ENCODE measurements at places on chromosomes 11 and 22.
A peak's percentile ranks its signal among the peaks of the same experiment; 100 is the strongest.

DNA sequence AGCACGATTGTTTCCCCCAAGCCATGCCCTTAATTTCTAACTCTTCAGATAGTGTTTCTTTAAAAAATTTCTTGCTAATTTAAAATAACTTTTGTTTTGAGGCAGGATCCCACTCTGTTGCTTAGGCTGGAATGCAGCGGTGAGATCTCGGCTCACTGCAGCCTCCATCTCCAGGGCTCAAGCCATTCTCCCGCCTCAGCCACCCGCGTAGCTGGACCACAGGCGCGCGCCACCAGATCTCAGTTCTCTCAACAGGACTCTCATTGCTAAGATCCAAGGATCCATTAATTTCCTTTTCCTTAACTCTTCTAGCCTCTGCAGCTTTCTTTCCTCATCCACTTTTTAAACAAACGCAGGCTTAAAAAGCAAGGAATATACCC, 327 bp upstream of the MED17 start:
- H3K4me3 ChIP-seq = peak overlapping the region; percentile 85
- no peaks in the 10 kb centered on the region for H3K27me3 ChIP-seq
- peaks cover 40% of the 10 kb centered on the region for H3K4me1 ChIP-seq
- no peak for DNase-seq
- H3K36me3 ChIP-seq = peaks cover 22% of the 10 kb centered on the region
- H3K27ac ChIP-seq = peak overlapping the region; percentile 86

- peaks cover 35% of the 10 kb centered on the region for H3K4me1 ChIP-seq
- H3K36me3 ChIP-seq = no peaks in the 10 kb centered on the region
- H3K4me3 ChIP-seq = no peak overlapping the region
- no peak for DNase-seq
These were observed 34.6 kb downstream of the LIMK2 start for GRCh38 chr22:31246687-31247086.

DNA sequence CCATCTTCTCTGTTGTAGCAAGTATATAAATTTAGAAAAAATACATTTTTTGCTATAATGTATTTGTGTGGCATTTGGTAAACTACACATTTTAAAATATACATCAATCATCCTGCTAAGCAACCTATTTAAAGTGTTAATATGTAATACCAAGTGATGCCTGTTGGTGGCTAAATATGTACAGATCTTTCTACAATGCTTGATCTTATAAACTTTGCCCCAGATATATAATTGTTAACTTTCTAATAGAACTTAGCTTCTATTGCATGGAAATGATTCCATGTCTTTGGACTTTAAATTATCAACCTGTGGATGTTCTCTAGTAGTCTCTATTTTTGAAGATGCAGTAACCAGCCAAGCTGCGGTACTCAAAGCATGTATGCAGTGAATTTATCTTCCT, 1260.4 kb upstream of the RAG2 start:
- no peaks in the 10 kb centered on the region for H3K36me3 ChIP-seq
- H3K4me1 ChIP-seq = no peaks in the 10 kb centered on the region
- H3K27me3 ChIP-seq = no peaks in the 10 kb centered on the region
- DNase-seq = no peak
- no peak overlapping the region for H3K27ac ChIP-seq
- no peak overlapping the region for H3K4me3 ChIP-seq

DNA sequence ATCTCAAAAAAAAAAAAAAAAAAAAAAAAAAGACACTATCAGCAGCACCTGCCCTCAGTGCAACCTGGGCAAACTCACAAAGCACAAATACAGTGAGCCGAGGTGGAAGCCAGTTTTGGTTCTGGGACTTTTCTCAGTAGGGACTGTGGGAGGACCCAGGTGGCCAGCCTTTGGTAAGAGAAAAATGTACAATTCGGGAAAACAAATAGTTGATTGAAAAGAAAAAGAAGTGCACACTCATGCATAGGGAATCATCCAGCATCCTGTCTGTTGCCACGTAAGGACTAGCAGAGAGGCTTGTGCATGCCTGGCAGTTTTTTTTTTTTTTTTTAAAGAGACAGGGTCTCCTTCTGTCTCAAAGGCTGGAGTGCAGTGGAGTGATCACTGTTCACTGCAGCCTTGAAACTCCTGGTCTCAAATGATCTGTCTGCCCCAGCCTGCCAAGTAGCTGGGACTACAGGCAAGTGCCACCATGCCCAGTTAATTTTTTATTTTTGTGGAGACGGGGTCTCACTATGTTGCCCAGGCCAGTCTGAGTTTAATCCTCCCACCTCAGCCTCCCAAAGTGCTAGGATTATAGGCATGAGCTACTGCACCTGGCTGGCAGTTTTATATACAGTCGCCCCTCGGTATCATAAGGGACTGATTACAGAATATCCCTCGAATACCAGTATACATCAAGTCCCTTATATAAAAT, 36.7 kb downstream of the TPST2 start:
- peaks cover 16% of the 10 kb centered on the region for H3K4me1 ChIP-seq
- H3K4me3 ChIP-seq = no peak overlapping the region
- H3K36me3 ChIP-seq = peaks cover 12% of the 10 kb centered on the region
- DNase-seq = no peak
- H3K27me3 ChIP-seq = no peaks in the 10 kb centered on the region
- H3K27ac ChIP-seq = no peak overlapping the region

DNA sequence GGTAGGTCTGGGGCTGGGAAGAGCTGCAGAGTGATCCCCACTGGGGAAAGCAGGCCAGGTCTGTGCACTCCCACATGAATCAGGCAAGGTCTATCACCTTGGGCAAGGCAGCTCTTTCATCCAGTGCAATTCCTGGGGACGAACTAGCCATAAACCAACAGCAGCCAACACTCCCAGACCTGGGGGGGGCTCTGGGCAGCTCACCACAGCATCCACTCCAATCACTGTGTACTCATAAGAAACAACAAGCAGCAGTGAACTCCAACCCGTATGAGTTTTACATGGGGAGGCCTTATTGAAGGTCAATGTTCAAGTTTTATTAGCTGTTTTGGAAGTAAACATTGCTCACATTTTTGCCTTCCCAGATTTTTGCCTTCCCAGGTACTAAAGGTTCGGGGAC, 157.4 kb upstream of the NAV2 start:
- H3K4me1 ChIP-seq = no peaks in the 10 kb centered on the region
- DNase-seq = no peak
- peaks cover 26% of the 10 kb centered on the region for H3K27me3 ChIP-seq
- H3K4me3 ChIP-seq = no peak overlapping the region

DNA sequence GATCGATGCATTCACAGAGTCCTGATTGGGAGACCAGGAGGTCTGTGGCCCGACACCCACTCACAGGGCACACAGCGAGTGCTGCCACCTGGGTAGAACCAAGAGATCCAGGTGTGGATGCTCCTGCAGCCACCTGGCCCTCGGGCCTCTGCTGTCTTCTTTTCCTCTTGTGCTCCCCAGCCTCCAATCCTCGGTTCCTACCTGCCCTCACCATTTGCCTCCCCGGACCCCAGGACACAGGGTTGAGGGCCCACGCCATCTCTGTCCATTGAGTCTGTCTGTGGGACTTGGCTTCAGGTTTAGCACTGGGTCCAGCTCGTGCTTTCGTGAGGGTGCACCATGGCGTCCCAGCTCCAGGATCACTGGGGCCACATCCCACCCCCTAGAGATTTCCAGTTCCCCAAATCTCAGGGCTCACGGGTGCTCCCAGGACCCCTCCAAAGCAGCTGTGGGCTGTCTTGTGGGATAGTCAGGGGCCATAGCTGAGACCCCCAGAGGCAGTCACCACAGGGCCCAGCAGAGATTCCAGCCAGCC, 591.1 kb downstream of the BRD1 start:
- no peak overlapping the region for H3K27ac ChIP-seq
- no peak overlapping the region for H3K4me3 ChIP-seq
- DNase-seq = no peak
- H3K4me1 ChIP-seq = no peaks in the 10 kb centered on the region

Data from activated CD8-positive, alpha-beta memory T cell treated with anti-CD3 and anti-CD28 coated beads, Interleukin-2, amount 10 ng/mL, durations not matched to agents 7 days and 5 days (primary cell).